ENCODE measurements at places on chromosomes 3 and 15.

DNA sequence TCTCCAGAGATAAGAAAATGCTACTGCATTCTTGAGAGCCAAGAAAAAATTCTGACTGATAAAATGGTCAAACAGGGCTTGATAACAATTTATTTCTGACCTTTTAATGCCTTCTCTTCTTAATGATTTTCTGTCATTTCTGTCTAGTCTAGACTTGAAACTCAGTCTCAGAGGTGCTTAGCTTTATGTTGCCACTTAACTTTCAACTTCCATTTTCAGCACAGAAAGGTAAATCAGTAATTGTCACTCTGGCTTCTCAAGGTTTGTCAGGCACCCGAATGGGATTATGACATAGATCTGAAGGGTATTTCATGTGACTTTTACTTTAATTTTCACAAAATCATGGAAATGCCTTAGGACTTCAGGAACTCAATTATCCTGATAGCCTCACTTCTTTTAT is 155.4 kb upstream of the GBE1 start:
- DNase-seq, result no peak

- no peak for DNase-seq
These were observed 10.4 kb upstream of the SEMA4B start for GRCh38 chr15:90190606-90191343.

DNA sequence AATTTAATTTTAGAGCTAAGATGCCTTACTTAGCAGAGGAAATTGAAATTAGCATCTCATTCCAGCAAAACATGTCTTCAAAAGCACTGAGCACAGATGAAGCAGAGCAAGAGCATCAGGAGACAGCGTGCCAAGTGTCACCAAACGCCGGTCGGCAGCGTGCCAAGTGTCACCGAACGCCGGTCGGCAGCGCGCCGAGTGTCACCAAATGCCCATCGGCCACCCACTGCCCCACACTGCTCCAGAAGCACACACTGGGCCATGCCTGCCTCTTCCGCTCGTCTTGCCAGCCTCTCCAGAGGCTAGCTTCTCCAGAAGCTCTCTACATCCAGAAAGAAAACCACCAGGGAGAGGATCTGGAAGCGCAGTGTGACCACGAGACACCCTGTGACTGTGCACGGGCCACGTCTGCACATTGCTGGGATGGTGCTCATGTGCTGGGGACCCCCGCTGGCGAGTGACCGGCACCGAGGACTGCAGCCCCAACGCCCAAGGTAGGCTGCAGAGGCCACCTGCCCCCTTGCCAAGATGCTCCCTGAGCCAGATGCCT is 37.8 kb downstream of the CYFIP1 start:
- DNase-seq, result no peak

DNA sequence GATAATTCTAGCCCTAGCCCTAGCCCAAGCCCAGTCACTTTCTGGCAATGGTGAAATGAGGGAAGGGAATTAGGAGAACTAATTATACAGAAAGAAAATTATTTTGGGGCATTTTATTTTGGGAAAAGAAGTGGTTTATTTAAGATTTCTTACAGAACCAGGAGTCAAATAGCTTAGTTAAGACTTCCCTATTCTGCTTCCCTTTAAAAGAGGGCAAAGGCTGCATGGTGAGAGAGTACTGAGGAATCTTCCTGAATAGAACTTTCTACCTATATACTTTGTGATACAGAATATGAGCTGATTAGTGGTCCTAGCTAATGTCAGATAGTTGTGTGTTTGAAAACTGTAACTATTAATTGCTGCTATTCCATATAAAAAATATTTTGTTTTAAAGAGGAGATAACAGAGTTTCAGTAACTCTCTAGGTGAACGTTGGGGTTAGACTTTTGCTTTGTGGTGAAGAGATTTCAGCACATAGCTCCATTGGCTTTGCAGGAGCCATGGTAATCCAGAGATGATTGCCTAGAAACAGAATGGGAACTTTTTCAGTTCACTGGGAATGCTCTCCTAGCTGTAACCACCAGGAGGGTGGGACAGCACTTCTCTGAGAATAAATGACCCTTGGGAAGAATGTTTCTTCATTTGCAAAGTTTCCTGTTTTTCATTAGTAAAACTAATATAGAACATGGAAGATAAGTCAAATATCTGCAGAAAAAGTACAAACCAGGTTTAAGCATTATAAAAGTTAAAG is 5.3 kb upstream of the GCSAM start:
- no peak for DNase-seq

GRCh38 chr15:67855842-67856241 is 16.0 kb upstream of the RNU6-1 start:
- no peak for DNase-seq

GRCh38 chr3:197083486-197083885 is 53.9 kb upstream of the MELTF start:
- DNase-seq, result no peak

DNA sequence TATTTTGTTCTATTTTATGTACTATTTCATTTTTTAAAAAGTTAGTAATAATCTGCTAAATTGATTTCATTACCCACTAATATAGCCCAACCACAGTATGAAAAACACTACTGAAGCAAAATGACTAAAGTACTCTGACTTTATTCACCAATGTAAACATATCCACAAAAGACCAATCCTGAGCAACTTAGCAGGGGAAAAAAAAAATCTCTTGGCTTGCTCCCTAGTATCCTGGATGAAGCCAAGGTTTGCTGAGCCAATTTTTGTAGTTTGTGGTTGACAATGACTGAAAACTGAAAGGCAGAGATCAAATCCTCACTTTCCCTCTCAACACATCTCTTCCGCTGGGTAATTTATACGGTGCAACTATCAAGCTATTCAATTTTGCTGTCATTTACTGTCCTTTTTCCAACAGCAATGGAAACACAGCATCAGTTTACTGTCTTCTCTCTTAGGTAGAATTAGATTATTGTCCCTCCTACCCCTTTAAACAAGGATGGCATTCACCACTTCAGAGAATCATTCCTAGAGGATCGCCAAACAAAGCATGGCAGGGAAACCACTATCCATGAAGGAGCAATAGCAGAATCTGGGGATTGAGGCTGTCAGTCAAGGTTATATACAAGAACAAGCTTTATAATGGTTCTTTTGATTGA is 149.7 kb downstream of the THRB start:
- no peak for DNase-seq

GRCh38 chr15:92599394-92599970 is 56.1 kb downstream of the FAM174B start:
- no peak for DNase-seq

GRCh38 chr15:41521614-41522013 is 8.0 kb upstream of the LTK start:
- DNase-seq, result no peak

- no peak for DNase-seq
These were observed 2.4 kb upstream of the RCN2 start for GRCh38 chr15:76929011-76929760.

GRCh38 chr3:13276438-13277195 is 143.5 kb downstream of the NUP210 start:
- DNase-seq, result no peak

DNA sequence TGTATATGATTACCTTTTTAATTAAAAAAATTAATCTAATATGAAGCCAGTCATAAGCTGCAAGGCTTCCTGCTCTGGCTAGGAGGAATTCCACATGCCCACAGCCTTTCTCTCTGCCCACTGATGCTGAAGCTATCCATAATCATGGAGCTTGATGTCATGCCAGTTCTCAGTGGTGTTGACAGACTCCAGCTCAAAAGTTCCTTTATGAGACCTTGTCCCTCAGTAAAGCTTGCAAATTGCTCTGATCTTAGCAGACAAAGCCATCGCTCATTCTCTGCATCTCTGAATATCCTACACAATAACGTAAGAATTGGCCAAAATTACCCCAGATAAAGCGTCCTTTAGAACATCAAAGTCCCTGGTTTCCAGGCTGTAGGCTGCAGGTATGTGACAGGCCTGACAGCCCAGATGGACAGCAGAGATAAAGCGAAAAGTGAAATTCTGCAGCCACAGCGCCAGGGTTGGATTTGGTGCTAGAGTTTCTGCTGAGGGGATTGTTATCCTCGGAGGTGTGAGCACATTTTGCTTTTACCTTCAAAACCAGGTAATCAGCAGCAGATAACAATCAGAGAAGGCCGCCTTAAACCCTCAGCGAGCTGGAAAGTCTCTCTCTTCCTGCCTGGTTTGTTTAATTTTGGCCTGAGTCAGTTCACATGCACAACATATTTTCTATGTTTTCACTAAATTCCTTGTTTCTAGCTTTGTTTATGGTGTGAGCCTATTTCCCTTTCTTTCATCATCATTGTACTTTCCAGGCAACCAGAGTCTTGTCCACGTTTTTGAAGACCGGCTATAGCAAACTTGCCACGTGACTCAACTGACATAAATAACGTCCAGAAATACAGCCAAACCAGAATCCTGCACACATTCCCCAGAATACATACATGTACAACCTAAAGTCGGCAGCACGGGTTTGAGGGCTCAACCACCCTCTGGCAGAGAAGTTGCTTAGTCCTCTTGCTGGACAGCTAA is 36.6 kb upstream of the ALDH1A3 start:
- DNase-seq, result no peak

GRCh38 chr15:51760805-51761204 is 9.4 kb downstream of the TMOD2 start:
- DNase-seq, result no peak

DNA sequence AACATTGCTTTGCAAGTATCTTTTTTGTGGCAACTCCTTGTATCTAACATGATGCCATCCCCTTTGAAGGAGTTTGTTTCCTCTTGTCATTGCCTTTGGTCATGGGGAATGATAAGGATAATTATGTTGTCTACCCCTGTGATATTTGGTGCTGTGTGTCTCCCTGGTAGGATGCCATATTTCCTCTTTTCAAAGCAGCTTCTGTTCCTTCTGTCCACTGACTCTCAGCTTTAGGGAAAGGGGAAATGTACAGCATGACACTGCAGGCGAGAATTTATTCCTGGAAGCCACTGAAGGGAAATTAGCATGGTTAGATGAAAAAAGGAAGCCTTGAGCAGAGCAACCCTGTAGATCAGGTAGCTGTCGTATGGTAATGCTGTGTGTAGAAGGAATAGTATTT is 576.7 kb downstream of the CADM2 start:
- no peak for DNase-seq

- no peak for DNase-seq
These were observed 125.4 kb downstream of the VGLL3 start for GRCh38 chr3:86865506-86865905.

DNA sequence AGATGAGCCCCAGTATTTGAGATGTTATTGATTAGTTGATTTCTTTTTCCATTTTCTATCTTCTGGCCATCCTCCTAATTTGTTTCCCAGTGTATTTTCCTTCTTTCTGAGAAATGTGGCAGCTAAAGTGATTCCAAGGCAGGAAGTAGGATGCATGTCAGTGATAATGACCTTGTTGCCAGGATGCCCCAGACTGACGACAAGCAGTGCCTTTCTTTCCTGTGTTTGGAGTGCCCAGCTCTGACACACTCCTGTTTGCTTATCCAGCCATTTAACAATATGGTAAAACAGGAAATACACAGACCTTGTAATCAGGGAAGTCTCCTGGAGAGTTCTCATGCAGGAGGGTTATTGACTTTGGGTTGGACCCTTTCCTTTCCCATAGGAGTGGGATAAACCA is 20.4 kb downstream of the TMOD2 start:
- no peak for DNase-seq

DNA sequence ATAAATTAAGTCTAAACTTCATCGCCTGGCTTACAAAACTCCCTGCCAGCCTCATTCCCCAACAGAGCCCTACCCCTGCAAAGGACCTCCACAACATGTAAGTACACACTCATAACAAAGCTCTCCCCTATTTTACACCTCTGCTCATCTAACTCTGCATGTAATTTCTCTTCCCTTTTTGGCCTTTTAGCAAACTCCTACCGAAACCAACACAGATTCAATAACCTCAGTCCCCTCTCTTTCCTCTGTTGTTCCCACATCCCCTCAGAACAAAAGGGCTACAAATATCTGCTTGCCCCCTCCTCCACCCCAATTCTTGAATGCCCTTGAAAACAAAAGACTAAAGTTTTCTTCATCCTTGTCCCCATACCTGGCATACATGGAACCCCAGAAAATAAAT is 662 bp downstream of the UBL7 start:
- DNase-seq, result no peak

DNA sequence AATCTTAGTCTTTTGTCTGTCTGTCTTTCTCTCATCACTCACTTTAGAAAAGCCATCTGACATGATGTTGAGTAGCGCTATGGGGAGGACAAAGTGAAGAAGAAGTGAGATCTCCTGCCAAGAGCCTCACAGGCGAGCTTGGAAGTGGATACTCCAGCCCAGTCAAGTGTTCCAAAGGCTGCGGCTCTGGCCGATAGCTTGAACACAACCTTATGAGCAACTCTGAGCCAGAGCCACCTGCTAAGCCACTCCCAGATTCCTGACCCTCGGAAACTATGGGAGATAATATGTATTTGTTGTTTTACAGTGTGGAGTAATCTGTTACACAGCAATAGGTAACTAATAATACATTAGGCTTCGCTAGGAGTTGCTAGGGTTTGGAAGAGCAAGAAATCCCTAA is 76.2 kb downstream of the MB21D2 start:
- no peak for DNase-seq

DNA sequence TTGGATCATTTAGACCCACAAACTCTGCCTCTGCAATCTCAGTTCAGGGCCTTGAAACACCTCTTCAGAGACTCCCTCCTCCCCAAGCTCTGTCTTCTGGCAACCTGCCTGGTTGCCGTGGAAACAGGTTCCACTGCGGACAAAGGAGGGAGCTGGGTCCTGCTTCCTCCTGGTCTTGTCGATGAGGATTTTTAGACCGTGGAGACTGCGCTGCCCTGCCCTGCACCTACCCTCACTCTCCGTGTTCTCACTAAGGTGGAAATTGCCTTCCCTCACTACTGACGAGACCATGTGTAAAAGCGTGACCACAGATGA is at the start of gene RTP1:
Gene RTP1 (plus strand): TSS at position 152 of the 315 bp plus-strand sequence. CDS start 30 bp downstream, at position 182.
- DNase-seq, result no peak

GRCh38 chr3:119592861-119593260 is 4.8 kb upstream of the PLA1A start:
- no peak for DNase-seq

DNA sequence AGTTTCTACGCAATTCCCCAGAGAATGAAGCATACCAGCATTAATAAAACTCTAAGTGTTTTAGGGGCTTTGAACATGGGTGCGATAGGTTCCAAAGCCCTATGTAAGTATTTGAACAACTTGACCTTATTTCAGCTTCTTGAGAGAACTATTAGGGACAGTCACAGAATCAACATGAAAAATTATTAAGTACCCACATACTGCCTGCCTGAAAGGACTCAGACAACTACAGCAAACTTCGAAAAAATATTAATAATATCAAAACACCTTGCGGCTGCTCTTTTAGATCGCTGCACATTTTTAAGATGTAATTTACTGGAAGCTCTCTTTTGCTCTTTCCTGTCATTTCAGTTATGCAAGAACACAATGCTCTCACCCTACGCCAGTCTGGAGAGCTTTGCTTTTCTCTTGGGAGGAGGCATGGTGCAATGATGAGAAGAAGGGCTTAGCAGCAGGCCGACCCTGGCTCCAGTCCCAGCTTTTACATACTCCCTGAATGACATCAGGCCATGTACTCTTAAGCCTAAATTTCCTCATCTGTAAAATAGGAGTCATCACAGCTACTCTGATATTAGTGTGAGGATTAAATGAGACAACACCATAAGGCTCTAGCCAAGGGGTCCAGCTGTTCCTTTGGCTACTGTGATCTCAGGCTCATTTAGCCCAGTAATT is 640.7 kb downstream of the FHIT start:
- DNase-seq, result no peak

- DNase-seq, result no peak
These were observed 243.1 kb upstream of the STT3B start for GRCh38 chr3:31289584-31289983.
